Substantia nigra (tissue), 51 donors: ENCODE measurements at places on chromosomes 4 and X.

GRCh38 chrX:44876767-44877166, 3.8 kb downstream of the KDM6A start:
- no peak for DNase-seq

GRCh38 chrX:38774249-38774648, 27.0 kb upstream of the MID1IP1 start:
- no peak for DNase-seq

- no peak for DNase-seq
These were observed 86.3 kb downstream of the HS3ST1 start for GRCh38 chr4:11342401-11342800.

DNA sequence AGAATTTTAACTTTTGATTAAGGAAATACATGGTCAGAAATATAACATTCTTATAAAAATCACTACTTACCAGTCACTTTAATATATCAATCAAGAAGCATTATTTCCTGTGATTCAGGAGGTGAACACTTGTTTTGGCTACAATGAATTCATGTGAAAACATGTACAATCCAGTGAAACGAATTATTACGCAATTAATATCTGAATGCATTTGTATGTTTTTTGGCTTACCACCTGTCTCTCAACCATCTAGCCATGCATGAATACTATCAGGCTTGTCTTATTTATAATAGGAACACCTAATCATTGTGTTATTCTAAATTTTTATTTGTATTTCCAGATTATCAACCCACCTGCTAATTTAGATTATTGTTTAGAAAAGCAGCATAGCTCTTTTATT, 44.6 kb upstream of the VCX start:
- no peak for DNase-seq

- no peak for DNase-seq
These were observed 98.4 kb downstream of the AREG start for GRCh38 chr4:74543231-74543781.

- no peak for DNase-seq
These were observed 454.0 kb upstream of the KLHL4 start for GRCh38 chrX:87063642-87064041.

DNA sequence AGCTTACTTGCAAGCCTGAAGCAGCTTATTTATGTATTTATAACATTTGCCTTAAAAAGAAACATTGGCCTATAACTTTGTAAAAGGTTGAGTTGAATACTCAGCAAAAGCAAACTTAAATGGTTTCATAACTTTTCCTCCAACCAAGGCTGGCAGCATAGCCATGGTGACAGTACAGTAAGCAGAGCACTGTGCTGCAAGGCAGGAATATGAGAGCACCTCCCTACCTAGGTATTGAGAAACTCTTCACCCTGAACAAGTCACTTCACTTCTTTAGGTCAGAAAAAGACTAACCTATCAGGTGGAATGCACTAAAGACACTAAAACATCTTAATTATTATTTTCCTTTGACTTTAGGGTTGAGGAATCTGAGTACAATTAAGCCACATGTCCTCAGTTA, 63.9 kb upstream of the GYPA start:
- DNase-seq = no peak

DNA sequence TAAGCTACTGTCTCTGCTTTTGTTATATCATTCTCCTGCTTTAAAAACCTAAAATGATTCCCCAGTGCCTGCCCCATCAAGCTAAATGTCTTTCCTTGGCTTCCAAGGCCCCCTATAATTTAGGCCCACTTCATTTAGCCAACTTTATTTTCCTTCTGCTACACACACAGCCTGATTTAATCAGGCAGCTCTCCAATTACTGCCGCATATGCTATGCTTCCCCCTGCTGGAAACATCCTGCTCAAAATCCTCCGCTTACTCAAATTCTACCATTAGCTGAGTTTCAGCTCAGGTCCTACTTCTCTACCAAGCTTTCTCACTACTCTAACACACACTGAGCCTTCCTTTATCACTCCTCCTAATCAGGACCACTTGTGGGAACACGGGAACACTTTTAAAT, 17.0 kb downstream of the LAMP2 start:
- DNase-seq = no peak

DNA sequence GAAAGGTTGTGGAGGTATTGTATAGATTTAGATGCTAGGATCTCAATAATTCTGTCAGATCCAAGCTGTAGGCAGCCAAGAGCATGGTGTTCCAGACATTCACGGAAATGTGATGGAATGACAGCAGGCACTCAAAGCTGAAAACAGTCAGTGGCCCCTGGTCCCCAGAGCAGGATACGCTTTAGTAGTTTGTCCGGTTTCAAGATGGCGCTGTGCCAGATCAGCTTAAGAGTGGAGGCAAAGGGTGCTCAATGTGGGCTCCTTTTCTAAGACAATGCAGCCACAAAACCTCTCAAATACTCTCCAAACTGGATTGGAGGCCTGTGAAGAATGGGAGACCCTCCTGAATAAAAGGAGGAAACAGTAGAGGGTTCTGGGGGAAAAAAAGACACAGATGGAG, 291.2 kb upstream of the HS3ST1 start:
- no peak for DNase-seq

DNA sequence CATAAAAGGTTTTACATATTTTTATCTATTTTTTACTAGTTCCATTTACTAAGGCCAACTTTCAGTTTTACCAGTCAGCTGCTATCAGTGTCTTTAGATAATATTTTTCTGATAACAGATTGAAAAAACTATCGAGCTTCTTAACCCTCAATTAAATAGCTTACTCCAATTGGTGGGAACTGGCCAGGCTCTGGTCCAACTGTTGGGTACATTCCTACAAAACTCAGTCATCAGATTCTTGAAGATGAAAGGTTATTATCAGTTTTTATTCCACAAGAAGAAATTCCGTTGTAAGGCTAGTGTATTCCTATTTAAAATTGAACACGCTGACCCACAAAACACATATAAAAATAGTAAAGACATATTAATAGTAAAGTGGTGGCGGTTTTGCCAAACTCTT, 346.2 kb downstream of the MAPK10 start:
- DNase-seq = no peak

GRCh38 chr4:67897686-67898085, 13.9 kb upstream of the TMPRSS11D start:
- DNase-seq = no peak

- no peak for DNase-seq
These were observed 488.9 kb upstream of the FAT1 start for GRCh38 chr4:187212446-187213080.

DNA sequence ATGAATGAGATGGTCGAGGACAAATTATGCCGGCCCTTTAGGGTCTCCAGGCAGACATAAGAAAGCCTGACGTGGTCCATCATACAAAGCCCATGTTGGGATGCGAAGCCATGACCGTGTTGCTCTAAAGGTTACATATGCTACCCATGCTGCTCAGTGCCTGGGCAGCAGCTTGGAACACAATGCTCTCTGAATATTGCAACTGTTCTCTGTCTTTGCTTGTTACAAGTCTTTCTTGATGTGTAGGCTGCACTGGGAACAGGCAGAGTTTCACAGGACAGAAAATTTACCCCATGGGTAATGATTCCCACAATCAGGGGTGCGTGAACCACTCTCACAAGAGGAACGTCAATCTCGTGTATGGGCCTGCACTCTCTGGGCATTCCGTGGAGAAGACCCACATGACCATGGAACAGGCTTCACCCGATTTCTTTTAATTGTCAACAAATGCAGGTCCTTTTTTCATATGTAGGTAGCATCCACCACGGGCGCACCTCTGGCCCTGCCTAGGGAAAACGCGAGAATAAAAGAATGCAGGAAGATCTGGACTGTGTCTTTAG, 66.3 kb downstream of the NBDY start:
- DNase-seq = no peak

- peak; percentile 19 for DNase-seq
These were observed 121.3 kb downstream of the PRDM5 start for GRCh38 chr4:120801137-120801758.

DNA sequence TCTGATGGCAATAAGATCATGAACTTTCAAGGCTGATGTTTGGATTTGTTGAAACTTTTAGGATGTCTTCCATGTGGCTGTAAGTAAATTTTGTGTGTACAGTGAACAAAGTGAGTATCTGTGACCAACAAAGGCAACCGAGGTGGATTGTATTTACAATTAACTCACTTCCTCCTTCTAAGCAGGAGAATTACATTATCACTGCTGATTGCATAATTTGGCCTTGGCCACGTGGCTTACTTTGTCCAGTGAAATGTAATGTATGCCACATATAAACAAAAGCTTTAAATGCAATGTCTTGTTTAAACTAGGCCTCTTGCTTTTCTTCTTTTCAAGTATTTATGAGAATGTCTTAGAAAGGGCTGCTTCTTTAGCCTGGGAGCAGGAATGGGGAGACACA, 66.3 kb upstream of the MAD2L1 start:
- DNase-seq = no peak

GRCh38 chr4:70838204-70838603, 1.5 kb downstream of the GRSF1 start:
- DNase-seq = no peak

DNA sequence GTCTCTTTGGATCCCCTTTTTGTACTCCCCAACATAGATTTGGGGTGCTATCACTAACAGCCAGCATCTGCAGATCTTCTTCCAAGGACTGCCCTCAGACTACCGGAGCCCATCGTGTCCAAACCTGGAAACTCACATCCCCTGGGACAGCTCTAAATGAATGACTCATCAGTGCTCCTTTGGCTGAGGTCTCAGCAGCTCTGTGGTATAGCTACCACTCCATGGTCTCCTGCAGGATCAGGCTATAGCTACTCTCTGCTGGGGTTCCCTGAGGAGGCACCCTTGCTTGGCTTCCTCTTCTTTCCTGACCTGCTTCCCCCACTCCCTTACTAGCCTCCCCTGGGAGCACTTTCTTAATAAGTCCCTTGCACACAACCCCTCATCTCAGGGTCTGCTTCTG, 97.5 kb upstream of the PRPS2 start:
- no peak for DNase-seq

- DNase-seq = no peak
These were observed 37.4 kb downstream of the PAK3 start for GRCh38 chrX:111133389-111133788.

DNA sequence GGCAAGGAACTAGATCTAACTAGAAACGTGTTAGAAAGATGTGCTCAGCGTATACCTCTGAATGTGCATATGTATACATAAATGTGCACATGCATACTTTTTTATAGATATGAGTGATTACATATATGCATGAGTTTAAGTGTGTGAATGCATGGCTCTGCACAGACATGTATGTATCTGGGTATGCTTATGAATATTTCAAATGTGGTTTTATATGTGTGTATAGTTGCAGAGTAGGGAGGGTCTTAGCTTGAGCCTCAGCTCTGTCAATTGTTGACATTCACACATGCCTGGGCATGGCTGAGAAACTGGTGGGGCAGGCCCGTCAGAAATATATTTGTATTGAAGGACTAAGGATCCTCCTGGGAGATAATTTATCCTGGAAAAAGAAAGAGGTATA, 31.1 kb downstream of the RAP2C start:
- no peak for DNase-seq

DNA sequence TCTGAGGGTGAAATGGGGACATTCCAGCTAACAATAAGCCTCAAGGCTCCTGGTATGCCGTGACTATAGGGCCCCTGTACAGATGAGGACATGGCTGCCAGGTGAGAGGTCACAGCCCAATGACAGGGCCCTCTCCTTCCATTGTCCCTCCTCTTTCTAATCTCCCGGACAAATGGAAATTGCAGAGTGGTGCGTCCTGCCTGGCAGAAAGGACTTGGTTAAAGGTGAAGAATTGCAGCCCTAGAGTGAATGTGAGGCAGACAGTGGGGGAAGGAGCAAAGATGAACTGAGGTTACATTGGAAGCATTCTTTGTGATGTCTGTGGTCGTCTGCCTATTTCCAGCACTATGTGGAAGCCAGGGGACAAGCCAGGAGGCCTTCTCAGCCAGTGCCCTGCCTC, 6.7 kb upstream of the UCP1 start:
- DNase-seq = no peak
